ENCODE measurements at places on chromosomes 5 and 9.

GRCh38 chr5:59779453-59779852, 114.1 kb downstream of the PDE4D start:
- DNase-seq: no peak

DNA sequence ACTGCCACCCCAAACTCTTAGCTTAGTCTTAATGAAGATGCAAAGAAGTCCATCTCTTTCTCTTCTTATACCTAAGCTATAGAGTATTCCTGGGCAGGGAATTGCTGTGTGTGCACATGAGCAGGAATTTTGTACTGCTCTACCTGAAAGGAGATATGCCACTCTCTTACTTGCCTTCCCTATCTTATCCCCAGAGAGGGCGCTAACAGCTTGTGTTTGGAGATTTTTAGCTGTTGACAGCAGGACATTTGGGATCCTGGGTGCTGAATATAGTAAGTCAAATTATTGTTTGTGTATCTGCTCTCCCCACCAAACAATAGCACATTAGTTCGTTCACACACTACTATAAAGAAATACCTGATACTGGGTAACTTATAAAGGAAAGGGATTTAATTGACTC, 159.5 kb downstream of the GABRG2 start:
- DNase-seq: no peak

- DNase-seq: no peak
Measured at GRCh38 chr9:84314306-84314705, 26.3 kb downstream of the SLC28A3 start.

DNA sequence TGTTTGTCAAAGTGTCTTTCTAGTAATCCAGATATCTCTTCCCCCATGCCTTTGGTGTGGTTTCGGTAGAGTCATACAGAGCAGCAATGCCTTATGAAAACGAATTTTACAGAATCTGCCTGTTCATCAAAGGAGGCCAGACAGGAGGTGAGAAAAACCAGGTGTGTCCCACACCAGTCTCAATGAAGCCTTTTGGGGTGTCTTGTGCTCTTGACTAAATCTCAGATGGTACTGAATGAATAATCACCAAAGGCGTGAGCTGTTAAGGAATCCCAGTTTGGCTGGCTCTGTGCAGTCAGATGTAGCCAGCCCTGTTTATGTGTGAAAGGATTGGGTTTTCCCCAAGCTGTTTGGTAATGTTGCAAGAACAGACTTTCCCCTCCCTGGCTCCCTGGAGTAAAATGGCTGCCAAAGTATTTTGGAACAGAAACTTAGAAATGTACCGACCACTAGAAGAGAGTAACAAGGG, 70.8 kb upstream of the CDKN2B start:
- DNase-seq: no peak

DNA sequence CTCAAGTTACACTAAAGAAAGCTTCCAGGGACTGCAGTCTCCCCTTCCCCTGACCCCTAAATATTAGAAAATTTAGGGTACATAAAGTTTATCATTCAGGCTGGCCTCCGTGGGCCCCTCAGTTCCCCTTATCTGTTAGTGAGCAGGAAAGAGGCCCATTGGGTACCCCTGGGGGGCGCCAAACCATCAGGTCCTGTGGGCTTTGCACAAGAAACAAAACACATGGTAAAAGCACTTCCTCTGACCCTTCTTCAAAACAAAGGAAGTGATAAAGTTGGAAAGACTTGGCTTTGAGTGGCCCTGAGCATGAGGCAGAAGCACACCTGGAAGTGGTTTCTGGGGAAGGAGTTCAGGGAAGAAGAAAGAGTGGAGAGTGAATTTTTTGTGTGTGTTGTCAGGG, 213.0 kb downstream of the SMARCA2 start:
- no peak for DNase-seq

DNA sequence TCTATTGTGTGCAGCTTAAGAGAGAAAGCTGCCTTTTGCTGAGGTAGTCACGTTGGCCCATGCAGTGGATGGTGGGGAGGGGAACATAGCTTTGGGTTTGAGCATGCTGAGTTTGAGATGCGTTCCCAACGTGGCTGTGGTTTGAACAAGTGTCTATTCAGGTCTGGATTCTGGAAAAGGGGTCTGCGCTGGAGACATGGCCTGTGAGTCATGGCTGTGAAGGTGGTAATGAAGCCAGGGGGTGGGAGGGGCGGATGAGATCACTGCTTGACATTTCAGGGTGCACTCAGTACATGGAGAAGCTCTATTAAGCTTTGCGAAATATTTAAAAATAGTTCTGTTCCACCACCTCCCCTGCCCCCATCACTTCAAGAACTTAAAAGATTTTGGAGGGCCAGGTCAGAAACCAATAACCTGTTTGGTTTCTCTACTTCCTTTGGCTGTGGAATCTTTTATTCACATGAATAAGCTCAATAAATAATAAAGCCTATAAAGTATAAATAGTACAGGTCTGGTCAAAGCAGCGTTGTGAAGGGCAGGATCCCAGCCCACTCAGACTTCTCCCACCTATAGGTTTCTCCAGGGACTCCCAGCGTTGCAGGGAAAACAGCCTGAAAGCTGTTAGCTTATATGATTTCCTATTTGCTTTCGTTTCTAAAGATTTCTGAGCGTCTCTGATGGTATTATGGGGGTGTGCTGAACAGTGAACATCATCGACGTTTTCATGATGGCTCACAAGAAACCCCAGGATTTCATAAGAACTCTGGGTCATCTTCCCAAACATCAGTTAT, 189.9 kb downstream of the NSG2 start:
- DNase-seq: no peak

- no peak for DNase-seq
Measured at GRCh38 chr5:963673-964531, 44.7 kb upstream of the NKD2 start.

GRCh38 chr5:56605231-56605630, 210.1 kb upstream of the MAP3K1 start:
- no peak for DNase-seq

DNA sequence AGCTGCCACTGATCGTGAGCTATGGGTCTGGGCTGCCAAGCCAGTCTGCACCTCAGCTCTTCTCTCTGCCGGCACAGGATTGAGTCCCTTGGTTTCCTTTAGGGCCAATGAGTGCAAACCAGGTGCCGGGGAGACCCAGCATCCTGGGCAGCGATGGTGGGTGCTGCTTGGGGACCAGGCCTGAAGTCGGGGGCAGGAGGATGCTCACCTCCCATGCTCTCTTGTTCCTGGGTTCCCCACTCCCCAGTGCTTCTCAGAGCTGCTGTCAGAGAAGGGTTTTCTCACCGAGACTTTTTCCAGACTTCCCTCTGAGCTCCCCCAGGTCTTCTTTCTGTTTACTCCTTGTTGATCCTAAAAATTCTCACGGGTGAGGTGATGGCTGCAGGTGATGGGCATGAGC, 61.2 kb downstream of the IRX1 start:
- no peak for DNase-seq

DNA sequence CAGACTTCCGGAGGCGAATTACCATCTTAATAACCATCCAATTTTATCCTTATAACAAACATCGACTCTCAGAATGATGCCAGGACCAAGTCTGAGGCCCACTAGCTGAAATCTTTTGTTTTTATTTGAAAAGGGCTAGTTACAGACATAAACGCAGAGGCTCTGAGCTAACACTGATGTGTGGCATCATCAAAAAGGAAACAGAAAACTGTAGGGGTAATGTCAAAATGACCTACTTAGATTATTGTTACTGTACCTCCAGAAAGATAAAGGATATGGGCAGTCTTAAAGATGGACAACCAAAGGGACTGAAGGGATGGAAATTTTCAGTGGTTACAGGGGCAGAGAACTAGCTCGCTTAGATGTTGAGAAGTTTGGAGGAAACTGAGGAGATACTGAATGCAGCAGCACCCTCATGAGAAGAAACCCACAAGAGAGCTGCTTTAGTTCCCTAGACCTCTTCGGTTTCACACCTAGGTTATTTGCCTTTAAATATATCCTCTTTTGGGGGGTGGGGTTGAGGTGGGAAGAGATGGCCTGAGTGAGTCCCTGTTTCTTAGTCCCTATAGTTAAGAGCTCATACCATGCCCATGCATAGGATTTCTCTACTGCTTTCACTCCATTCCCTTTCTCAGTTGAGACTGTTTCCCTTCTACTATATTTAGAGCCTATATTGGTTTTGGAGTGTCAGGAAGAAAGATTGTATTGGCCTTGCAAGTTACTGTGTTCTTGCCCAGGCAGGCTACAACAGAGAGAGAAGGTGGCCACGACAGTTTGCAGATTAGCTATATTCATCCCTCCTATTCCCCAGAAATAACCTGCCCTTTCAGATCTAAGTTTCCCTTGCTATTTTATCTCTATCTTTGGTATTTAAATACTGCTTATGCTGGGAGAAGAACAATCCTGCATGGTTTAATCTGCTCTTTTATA, 320.4 kb upstream of the EFNA5 start:
- DNase-seq: no peak

GRCh38 chr9:123511326-123512277, 155.6 kb downstream of the CRB2 start:
- no peak for DNase-seq

- no peak for DNase-seq
Measured at GRCh38 chr5:2001300-2001699, 118.6 kb upstream of the IRX4 start.

- peak; percentile 59 for DNase-seq
Measured at GRCh38 chr5:71939452-71940230, 167.6 kb upstream of the MAP1B start.

DNA sequence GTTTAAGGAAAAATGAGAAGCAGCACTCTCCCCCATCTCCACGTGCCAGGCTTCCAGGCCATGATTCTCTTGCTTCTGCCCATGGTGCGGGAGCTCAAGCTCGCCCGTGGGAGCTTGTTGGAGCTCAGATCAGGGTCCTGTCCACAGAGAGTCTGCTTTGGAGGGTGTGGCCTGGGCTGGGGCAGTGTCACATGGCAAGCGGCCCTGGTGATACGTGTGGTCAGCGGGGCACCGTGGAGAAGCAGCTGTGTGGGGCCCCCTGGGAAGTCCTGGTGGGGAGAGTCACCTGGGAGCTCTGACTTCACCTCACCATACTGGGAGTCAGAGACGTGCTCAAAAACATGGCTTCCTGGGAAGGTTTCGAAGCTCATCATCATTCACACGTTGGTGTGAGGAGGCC, 275.3 kb downstream of the GADD45G start:
- no peak for DNase-seq

GRCh38 chr5:168951356-168951755, 349.6 kb downstream of the SLIT3 start:
- DNase-seq: no peak

- no peak for DNase-seq
Measured at GRCh38 chr5:80745490-80745889, 90.7 kb upstream of the DHFR start.

GRCh38 chr9:19460243-19460642, 51.4 kb downstream of the ACER2 start:
- DNase-seq: no peak

GRCh38 chr5:20556115-20556763, 568.2 kb upstream of the CDH18 start:
- no peak for DNase-seq

DNA sequence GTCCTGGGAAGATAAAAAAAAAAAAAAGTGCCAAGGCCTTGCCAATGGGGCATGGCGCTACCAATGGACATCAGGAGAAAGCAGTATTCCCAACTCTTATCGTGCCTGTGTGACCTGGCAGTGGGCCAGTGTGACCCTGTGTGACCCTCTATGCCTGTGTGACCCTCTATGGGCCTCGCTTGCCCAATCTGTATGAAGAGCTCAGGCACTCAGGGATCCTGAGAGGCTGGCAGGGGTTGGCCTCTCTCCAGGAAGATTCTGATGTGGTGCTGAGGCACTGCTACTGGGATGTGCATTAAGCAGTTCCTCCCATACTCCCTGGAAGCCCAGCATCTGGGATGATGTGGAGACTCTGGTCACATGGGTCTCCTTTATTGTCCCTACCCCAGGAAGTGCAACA, 179.2 kb downstream of the MACROH2A1 start:
- DNase-seq: no peak

DNA sequence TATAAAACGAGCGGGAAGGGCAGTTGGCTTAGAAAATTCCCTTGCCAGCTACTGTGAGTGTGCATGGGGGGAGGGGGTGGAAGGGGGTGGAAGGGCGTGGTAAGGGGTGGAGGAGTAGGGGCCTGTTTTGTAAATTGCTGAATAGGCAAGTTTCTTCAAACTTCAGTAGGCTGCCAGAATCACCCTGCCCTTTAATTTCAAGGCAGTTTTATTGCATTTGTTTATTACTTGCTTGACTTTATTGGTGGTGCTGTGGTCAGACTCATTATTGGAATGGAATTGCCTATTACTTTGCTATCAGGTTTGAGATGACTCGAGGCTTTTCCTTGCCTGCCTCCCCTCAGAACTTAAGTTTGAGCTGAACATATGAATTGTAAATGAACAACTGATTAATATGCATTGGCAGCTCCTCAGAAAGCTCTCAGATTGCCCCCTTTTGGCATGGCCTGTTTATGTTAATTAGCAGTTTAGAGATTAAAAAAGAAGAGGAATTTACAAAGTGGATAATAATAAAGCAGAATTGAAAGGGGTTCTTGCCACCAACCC, 76.0 kb downstream of the SEMA6A start:
- DNase-seq: no peak

- no peak for DNase-seq
Measured at GRCh38 chr9:38394416-38394815, 1.9 kb downstream of the ALDH1B1 start.

DNA sequence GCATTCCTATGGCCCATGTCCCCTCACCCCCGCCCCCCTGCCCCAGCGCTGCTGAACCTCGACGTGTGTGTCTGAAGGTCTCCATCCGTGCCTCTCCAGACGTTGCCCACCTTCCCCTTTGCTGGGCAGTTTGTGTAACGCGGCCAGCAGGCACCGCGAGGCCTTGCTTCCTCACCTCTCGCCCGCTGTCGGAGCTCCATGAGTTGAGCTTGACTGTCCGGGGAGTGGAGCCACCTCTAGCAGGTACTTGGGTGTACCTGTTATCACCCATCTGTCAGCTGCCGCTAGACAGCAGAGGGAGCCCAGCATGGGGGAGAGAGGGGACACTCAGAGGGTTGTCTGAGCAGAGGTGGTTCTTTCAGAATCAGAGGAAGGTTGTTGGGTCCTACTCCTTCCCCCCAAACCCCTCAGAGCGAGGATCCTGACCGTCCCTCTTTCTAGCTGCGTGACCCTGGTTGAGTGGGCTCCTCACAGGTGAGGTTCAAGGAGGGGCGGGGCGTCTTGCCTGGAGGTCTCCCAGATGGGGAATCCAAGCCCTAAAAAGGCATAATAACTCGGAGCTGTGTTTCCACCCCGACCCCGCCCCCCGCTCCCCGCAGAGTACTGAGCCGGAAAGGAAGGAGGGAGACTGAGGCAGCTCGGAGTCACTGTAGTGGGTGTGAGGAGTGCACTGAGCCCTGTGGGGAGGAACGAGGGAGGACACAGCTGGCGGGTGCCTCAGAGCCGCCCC, 184.7 kb downstream of the C9orf50 start:
- no peak for DNase-seq

DNA sequence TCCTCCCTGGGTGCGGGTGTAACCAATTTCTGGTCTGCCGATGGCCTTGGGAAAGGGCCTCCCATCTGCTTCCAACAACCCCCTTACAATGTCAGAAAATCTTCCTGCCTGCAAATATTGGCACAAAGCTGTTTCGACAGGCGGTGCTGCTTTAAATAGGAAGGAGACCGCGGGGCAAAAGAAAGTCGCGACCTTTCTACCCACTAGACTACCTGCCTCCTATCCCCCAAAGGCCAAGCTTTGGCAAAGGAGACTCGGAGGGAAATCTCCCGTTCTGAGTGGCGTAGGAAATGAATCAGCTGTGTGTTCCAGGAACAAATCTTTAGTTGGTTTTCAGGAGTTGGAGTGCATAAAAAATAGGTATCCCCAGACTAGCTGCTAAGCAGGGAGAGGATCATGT, 36.8 kb upstream of the NFIB start:
- DNase-seq: no peak
